ENCODE measurements at places on chromosomes 16 and 17.

DNA sequence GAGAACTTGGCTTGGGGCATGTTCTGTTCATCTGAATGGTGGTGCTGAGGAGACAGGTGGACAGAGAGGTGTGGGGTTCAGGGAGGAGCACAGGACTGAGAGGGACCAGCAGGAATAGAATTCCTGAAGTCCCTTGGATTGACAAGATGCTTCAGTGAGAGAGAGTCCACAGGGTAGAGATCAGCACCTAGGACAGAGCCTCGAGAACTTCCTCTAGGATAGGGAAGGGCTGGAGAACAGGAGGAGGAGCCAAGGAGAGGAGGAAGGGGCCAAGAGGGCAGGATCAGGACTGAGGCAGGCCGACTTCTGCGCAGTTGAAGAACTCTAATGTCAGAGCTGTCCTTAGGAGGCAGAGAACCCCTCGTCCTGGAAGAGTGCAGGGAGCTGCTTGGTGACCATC is 138.4 kb downstream of the PRKCB start:
- DNase-seq = no peak

DNA sequence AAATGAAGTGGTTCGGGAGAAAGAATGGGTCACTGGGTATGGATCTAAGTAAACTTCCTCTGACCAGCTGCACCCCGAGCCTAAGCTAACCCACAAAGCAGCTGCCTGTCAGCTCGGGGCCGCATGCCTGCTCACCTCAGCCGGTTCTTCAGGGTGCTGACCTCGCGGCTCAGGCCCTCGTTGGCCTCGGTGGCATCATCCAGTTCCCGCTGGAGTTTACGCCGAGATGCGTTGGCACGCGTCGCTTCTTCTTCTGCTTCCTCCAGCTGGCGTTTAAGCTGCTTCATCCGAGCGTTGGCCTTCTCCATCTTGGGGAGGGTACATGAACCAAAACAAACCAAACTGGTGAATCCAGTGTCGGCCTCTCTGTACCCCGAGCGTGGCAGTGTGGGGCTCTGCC is 41.1 kb downstream of the NDEL1 start:
- DNase-seq = no peak

DNA sequence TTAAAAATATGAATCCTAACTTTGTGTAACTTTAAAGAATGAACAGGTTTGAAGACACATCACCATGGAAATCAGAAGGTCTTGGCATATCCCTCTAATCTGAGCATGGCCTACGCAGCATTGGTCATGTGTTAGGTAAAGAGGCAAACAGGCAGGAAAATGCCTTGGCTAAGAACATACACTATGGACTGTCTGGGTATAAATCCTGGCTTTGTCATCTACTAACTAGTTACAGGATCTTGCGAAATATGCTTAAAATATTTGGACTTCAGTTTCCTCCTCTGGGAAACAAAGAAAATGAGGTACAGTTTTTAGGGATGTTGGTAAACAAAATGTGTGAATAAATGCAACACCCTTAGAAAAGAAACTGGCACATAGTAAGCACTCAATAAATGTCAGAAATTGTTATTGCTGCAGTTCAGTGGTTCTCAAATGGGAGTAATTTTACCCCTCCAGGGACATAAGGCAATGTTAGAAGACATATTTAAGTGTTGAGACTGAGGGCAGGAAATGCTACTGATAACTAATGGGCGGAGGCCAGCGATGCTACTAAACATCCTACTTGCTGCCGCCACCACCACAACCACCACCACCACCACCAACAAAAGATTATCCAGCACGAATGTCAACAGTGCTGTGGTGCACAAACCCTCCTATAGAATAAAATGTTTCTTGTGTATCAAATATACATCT is 770.8 kb upstream of the SOX9 start:
- no peak for DNase-seq

DNA sequence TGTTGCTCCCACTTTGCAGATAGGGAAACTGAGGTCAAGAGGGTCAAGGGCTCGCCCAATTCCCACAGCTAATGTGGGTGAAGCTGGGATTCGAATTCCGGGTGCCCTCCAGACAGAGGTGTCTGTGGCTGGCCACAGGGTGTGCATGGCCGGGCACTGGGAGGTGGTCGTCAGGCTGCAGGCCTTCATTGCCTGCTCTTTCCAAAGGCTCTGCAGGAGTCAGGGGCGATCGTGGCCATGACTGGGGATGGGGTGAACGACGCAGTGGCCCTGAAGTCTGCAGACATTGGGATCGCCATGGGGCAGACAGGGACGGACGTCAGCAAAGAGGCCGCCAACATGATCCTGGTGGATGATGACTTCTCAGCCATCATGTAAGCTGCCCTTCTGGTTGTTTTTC is 49.8 kb downstream of the MEAK7 start:
- DNase-seq = no peak

DNA sequence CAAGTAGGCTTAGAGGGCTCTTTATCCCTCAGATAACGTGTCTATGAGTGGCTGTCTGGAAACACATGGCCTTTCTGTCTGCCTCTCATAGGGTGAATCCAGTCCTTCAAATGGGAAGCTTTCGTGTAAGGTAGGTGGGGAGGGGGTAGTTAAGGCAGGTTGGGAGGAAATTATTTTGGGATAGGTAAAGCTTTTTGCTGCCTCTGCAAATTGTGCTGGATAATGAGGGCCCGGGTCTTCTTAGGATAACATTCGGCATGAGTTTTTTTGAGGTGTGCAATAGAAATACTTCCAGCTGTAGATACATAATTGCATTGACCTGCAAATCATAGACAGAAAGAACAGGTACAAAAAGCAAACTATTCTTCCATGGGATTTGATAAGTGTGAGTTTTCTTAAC is 189.7 kb downstream of the PRKCA start:
- no peak for DNase-seq

- no peak for DNase-seq
Observed at GRCh38 chr17:80246726-80247125, 13.9 kb upstream of the RNF213 start.

GRCh38 chr17:51261024-51261963 is 948 bp downstream of the UTP18 start:
- no peak for DNase-seq

DNA sequence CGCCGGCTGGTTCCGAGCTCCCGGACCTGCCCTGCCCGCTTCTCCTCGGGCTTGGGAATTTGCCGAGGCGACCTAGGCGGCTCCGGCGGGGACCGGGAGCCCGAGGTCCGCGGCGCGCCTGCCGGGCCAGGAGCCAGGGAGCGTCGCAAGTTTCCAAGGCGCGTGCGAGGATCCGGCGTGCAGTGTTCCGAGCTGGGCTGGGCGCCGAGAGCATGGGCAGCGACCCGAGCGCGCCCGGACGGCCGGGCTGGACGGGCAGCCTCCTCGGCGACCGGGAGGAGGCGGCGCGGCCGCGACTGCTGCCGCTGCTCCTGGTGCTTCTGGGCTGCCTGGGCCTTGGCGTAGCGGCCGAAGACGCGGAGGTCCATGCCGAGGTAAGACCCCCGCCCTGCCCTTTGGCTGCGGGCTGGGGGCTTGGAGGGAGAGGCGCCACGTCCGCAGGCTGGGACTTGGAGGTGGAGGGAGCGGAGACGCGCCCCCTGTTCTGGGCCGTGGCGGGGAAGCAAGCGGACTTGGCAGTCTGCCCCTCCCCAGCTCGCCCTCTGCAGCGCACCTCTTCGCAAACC is 668 bp downstream of the MMP15 start:
- DNase-seq = no peak

- no peak for DNase-seq
Observed at GRCh38 chr17:48930435-48930873, 14.2 kb downstream of the SNF8 start.

Data from activated CD4-positive, CD25-positive, alpha-beta regulatory T cell (primary cell).